ENCODE measurements at places on chromosomes 2 and 18. TPM values are rescaled to one million over a fixed set of nuclear protein-coding genes. Genes with fewer than 3 reads are reported as not detected.
A peak's percentile ranks its signal among the peaks of the same experiment; 100 is the strongest.

DNA sequence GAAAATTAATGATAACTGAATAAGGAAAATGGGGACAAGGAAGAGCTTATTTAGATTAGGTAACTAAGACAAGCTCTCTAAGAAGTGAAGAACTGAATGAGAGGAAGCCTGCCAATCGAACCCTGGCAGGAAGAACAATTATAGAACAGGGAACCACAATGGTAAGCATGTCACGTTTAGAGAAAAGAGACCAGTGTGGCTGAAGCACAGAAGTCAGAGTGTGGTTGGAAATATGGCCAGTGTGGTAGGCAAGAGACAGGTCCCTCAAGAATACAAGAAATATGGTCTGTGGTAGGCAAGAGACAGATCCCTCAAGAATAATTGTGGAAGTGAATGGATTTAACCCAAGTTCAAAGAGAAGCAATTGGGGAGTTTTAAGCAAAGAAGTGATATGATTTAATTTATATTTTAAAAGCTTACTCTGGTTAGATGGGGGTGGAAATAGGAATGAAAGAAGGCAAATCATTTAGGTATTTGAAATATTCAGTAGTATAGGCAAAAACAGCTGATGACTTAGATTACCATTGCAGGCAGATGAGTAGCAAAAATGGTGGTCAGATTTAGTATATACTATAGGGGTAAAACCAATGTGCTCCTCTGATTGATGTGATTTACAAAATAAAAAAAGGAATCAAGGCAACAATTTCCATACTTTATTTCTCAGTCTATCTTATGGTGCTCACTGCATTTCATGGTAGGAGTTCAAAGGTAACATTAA, 38.8 kb upstream of the ERMN start:
- no peak for DNase-seq

GRCh38 chr2:220969348-220969747, 602.8 kb downstream of the EPHA4 start:
- DNase-seq, result no peak

GRCh38 chr2:207330912-207331311, 165.2 kb upstream of the KLF7 start:
- no peak for DNase-seq

DNA sequence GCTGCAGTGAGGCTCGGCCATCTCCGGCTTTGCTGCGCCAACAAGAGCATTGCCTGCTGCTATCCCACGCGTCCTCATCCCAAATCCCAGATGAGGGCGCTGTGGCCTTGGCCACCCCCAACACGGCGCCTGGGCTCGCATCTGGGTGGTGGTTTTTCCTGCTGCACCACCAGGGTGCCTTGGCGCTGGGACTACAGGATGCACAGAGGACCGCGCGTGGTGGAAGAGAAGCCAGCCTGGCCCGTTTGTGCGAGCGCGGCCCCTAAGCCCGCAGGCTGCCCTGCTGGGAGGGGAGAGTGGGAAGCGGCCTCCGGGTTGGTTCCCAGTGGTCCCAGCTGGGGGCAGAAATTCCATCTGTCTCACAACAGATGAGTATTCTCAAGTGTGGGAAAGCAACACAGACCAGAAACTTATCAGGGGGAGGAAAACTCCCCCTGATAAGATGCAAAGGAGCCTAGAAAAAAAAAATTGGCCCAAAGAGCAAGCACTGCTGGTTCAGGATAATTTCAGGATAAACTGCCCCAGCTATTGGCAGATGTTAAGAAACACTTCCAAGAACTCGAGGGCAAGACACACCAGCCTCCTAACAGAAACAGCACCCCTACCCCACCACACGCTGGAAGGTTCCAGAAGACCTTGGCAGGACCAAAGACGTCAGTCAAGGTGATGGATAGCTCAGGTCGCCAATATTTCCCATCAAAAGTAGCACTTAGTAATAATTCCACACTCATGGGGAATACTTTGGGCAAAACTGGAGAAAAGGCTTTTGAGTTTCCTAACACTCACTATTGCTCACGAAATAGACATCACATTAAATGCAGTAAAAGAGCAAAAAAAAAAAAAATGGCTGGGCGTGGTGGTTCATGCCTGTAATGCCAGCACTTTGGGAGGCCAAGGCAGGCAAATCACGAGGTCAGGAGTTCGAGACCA, 152.1 kb downstream of the PXDN start:
- DNase-seq, result peak; percentile 70

- DNase-seq, result no peak
These were observed 15.2 kb downstream of the TSPYL6 start for GRCh38 chr2:54240515-54241469.

Gene KLHL30
- polyA plus RNA-seq, result 5.1 TPM

All from heart left ventricle (tissue), 16 donors.